Stimulated activated CD4-positive, alpha-beta T cell treated with anti-CD3 and anti-CD28 coated beads, Interleukin-2, amount 100 ng/mL, for 48 hours (primary cell): ENCODE measurements at places on chromosomes 6 and 20.

GRCh38 chr6:133923938-133924593, 29.0 kb upstream of the TBPL1 start:
- peak; percentile 26 for DNase-seq

DNA sequence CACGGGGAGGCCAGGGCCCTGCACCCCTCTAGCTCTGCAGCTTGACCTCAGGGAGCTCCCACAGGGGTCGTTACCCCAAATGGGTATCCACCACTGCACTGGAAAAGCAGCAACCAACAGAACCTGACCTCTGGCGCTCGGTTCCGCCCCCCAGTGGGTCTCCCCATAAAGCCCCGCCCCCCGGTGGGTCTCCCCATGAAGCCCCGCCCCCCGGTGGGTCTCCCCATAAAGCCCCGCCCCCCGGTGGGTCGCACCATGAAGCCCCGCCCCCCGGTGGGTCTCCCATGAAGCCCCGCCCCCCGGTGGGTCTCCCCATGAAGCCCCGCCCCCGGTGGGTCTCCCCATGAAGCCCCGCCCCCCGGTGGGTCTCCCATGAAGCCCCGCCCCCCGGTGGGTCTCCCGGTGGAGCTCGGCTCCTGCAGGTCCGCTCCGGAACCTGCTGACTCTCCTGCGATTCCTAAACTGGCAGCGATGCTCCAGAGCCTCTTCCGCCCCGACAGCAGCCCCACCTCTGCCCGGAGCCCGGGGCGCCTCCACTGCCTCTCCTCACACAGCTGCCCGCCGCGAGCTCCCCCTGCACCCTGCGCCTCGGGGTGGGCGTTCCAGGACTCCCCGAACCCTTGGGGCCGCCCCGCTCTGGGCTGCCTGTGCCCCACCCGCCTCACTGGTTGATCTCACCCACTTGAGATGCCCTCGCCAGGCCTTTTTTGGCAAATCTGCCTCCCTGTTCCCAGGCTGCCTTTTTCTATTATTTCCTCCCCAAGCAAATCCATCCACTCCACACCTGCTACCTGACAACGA, 12.1 kb downstream of the SLC2A4RG start:
- peak; percentile 23 for DNase-seq

GRCh38 chr6:105844275-105844883, 241.8 kb upstream of the PRDM1 start:
- DNase-seq, result no peak

- no peak for DNase-seq
Observed at GRCh38 chr6:158687506-158687905, 37.7 kb downstream of the SYTL3 start.

DNA sequence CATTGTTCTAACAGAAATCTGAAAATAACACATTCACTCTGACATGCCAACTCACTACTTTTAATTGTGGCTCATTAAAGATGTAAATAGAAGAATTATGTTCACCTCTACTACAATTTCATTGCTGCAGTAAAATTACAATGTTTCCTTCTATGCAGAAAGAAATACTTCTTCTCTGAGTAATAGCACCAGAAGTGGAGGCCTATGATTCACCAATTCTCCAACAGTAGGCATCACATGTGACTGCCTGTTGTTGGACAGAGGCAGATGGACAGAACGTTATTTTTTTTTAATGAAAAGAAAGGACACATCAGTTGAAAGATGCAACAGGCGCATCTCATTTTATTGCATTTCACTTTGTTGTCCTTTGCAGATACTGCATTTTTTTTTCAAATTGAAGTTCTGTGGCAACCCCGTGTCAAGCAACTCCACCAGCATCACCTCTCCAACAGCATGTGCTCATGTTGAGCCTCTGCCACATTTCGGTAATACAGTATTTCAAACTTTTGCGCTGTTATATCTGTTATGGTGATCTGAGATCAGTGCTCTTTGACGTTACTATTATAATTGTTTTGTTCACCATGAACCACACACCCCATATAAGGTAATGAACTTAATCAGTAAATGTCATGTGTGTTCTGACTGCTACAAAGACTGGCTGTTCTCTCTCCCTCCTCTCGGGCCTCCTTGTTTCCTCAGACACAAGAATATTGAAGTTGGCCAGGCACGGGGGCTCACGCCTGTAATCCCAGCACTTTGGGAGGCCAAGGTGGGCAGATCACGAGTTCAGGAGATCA, 121.4 kb downstream of the ATXN1 start:
- DNase-seq, result no peak
